Mucosa of gallbladder (tissue), 1 donor: ENCODE measurements at places on chromosomes 13 and 19. TPM values are rescaled to one million over a fixed set of nuclear protein-coding genes. Genes with fewer than 3 reads are reported as not detected.

GRCh38 chr19:3034656-3035541 lies 5.8 kb upstream of the TLE2 start:
- DNase-seq, result peak; percentile 20

GRCh38 chr19:55882626-55883025 lies 46.3 kb downstream of the NLRP4 start:
- DNase-seq, result no peak

- no peak for DNase-seq
These were observed 65.8 kb downstream of the GGACT start for GRCh38 chr13:100522618-100523309.

DNA sequence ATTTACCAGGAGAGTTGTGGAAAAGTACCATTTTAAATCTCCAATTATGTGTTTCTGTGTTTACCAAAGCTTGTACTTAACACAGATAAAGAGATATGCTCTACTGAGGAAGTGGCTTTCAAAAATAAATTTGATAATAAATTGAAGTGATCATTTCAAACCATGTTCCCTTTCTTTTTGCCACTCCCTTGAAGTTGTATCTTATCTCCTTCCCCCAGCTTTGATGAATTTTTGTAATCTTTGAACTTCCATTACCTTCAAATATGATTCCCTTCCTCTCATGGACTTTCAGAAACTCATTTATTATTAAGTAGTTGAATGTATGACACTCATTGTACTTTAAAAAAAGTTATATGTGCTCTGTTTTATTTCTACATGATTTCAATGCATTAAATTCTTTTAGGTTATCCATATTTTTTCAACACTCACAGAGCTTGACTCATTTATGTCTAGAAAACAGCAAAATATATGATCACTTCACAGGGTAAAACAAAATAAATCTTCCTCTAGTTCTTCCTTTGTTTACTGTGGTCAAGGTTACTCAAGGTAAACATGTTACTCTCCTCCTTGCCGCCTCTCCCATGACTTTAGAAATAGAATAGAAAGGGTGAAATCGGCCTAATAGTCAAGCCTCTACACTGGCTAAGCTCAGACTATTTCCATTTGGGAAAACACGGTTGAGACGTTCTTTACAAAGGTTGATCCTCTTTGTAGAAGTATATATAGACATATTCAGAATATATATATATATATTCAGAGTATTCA lies 251.2 kb upstream of the SPRY2 start:
- no peak for DNase-seq

GRCh38 chr13:44927968-44928367 lies 61.3 kb downstream of the NUFIP1 start:
- no peak for DNase-seq

GRCh38 chr13:31767175-31767900 lies 28.0 kb downstream of the RXFP2 start:
- no peak for DNase-seq

- DNase-seq, result peak; percentile 40
These were observed 77.4 kb upstream of the NBEA start for GRCh38 chr13:34864671-34865070.

- no peak for DNase-seq
These were observed 91.4 kb downstream of the IRS2 start for GRCh38 chr13:109694972-109695371.

The IGFL1 gene
- not detected for total RNA-seq

DNA sequence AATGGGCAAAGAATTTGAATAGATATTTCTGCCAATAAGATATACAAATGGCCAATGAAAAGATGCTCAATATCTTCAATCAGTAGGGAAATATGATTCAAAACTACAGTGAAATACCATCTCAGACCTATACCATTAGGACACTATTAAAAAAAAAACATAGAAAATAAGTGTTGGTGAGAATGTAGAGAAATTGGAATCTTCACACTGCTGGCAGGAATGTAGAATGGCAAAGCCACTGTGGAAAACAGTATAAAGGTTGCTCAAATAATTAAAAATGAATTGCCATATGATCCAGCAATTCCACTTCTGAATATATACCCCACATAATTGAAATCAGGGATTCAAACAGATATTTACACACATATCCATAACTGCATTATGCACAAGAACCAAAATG lies 88.1 kb upstream of the STARD13 start:
- no peak for DNase-seq

- DNase-seq, result no peak
These were observed 483.7 kb downstream of the TSHZ3 start for GRCh38 chr19:30865511-30865910.

DNA sequence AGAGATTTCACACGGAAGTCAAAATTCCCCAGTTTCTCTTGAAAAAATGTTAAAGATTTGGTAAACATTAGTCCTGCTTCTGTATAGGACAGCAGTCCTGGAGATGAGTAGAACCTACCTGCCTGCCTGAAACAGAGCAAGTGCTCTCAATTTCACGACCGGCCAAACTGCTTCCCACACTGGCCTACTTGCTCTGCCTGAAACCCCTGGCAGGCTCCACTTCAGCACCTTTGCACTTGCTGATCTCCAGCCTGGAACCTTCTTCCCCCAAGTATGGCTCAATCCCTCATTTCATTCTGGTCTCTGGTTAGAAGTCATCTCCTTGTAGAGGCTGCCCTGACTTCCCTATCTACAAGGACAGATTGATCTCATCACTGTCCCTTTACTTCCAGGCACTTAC lies 271.4 kb downstream of the DLEU7 start:
- DNase-seq, result no peak

GRCh38 chr13:97001636-97002035 lies 7.4 kb upstream of the OXGR1 start:
- DNase-seq, result no peak

DNA sequence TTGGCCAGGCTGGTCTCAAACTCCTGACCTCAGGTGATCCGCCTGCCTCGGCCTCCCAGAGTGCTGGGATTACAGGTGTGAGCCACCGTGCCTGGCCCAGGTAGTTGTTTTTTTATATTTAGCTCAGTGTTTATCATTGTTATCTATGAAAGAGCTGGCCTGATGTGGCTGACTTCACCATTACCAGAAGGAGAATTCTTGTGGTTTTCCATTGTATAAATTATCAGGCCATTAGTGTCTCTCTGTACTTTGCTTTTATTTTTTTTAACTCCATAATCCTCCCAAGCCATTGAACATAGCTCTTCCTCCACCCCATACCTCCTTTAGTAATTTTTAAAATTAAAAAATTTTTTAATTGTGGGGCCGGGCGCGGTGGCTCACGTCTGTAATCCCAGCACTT lies 24.2 kb downstream of the CERS4 start:
- no peak for DNase-seq

The C13orf42 gene
- not detected for total RNA-seq

- DNase-seq, result no peak
These were observed 575.2 kb downstream of the MYO16 start for GRCh38 chr13:109204657-109205056.

The ITGBL1 gene
- total RNA-seq, result 16.2 TPM

GRCh38 chr19:6680141-6680540 lies 10.2 kb upstream of the TNFSF14 start:
- DNase-seq, result no peak

- DNase-seq, result no peak
These were observed 94.5 kb downstream of the ARHGEF7 start for GRCh38 chr13:111209613-111210012.

GRCh38 chr19:327291-328024 lies 17.1 kb downstream of the MIER2 start:
- no peak for DNase-seq

DNA sequence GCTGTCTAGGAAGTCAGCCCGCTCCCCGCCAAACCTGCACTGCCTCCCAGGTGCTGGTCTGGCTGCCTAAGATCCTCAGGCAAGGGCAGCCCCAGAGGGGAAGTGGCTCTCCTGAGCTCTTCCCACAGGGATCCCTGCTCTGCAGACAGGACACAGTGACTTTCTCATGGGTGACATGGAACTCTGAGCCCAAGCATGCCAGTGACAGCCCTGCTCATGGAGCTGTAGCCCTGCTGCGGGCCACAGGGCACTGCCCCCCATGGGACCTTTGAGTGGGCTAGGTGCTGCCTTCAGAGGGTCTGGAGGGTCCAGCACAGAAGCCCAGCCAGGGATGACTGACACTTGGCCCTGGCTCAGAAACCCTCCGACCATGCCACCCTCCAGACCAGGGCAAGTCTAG lies 109.1 kb downstream of the TUBA3C start:
- DNase-seq, result no peak

DNA sequence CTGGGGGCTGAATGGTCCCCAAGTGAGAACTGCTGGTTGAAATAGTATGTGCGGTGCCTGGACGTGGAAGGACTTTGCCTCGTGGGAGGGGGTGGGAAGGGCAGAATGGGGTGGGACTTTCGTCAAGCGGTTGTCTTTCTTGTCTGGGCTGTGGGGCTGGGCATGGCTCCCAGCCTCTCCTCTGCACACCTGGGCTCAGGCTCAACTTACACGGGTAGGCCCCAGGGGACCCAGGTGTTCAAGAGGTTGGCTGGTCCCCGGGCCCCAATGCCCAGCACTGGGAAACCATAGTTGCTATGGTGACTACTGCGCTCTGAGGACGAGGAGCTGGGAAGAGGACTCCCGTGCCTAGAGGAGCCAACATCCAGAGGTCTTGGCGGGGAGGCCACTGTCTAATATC lies 7.3 kb downstream of the NWD1 start:
- no peak for DNase-seq

The ZNF550 gene
- total RNA-seq, result 15.1 TPM

DNA sequence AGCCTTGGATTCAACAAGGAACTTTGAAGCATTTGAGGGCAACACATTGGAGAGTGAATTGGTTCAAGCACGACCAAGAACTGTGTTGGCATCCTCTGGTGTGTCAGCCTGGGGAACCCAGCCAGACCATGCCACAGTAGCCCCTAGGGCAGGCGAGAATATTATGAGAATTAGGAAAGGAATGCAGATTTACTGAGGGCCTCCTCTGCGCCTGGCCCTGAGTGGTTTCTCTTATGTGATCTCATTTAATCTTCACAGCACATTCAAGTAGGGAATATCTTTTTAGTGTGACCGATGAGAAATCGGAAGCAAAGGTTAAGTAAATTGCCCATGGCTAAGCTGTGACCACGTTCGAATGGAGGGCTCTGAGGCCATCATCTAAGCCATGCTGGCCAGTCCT lies 15.3 kb upstream of the ERICH6B start:
- no peak for DNase-seq

DNA sequence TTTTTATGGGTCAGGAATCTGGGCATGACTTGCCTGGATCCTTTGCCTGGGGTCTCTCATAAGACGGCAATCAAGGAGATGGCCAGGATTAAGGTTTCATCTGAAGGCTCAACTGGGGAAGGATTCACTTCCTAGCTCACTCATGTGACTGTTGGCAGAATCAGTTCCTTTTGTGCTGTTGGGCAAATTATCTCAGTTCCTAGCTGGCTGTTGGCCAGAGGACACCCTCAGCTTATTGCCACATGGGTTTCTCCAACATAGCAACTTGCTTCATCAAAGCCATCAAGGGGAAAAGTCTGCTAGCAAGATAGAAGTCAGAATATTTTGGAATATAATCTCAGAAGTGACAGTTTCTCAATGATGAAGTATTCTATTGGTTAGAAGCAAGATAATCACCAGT lies 12.2 kb upstream of the EVI5L start:
- no peak for DNase-seq

DNA sequence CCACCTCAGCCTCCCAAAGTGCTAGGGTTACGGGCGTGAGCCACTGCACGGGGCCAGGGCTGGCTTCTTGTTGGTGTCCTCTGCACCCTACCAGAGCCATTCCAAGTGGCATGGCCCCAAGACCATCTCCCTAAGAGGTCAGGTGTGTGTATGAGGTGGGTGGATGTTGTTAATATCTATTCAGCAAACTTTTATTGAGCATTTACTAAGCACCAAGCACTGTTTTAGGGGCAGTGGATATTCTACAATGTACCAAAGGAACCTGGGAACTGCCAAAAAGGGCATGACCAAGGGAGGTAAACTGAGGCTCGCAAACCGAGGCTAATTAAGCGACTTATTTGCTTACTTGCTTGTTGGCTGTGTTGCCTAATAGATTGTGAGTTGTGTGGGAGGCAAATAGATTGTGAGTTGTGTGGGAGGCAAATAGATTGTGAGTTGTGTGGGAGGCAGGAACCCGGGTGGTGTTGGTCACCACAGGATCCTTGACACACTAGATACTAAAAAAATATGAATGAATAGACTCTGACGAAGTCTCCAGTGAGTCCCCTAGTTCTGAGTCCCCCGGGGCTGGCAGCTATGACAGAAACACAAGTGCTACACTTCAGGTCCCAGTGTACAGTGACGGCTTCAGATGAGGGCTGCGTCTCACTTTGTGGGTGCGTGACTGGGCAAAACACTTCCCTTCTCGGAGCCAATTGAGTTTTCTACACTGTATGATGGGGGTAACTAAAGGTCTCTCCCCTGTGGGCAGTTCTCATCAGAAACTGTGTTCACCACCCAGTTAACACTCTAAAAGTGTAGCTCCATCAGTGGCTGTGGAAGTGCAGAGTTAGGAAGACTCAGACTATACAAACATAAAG lies 5.0 kb upstream of the BICRA start:
- no peak for DNase-seq

The IRGC gene
- total RNA-seq, result not detected

The AMH gene
- 5.1 TPM for total RNA-seq

DNA sequence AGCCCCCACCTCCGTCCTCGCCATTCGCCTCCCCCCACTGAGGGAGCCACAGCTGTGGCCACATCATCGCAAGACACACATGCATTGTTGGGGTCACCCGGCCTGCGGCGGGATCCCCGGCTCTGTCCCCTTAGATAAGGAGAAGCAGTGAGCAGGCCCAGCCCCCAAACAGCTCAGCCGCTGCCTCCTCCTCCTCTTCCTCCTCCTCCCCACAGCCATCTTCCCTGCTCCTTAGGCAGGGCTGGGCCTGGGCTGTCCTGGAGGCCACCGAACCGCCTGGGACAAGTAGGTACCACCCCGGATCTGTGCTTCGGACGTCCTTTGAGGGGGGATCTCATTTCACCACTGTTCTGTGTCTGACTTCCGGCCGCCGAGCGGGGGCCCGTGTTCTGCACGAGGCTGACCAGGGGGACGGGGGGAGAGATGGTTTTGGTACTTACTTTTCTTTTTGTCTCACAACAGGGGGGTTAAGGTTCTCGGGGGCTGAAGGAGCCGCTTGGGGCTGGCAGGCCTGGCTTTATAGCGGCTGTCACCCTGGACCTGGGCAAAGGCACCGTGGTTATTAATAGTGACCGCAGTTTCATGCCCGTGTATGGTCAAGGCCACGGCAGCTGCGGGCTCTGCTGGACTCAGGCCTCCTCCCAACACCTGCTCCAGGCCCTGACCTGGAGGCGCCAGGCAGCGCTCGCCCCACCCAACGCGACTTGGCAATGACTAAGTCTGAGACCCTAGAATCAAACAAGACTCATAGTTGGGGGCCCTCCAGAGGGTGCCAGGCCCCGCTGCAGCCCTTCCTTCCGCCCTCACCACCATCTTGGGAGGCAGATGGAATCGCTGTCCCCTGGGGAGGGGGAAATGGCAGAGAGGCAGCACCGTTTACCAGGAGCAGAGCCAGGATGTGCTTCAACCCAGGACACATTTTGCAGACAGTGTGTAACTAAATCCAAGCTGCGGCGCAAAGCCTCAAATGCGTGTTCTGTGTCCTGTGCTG lies 18.3 kb downstream of the NMRK2 start:
- DNase-seq, result no peak

The KLHL1 gene
- not detected for total RNA-seq

GRCh38 chr13:30982506-30982905 lies 50.0 kb downstream of the TEX26 start:
- DNase-seq, result no peak

- no peak for DNase-seq
These were observed 3.3 kb downstream of the SWSAP1 start for GRCh38 chr19:11377756-11378155.

- DNase-seq, result no peak
These were observed 20.8 kb upstream of the SGCG start for GRCh38 chr13:23159760-23160637.
